ENCODE measurements at places on chromosomes 2 and 18.

GRCh38 chr2:36982467-36982866 lies 16.1 kb upstream of the STRN start:
- DNase-seq, result no peak

- DNase-seq, result no peak
Measured at GRCh38 chr2:56262241-56262640, 78.5 kb downstream of the CCDC85A start.

DNA sequence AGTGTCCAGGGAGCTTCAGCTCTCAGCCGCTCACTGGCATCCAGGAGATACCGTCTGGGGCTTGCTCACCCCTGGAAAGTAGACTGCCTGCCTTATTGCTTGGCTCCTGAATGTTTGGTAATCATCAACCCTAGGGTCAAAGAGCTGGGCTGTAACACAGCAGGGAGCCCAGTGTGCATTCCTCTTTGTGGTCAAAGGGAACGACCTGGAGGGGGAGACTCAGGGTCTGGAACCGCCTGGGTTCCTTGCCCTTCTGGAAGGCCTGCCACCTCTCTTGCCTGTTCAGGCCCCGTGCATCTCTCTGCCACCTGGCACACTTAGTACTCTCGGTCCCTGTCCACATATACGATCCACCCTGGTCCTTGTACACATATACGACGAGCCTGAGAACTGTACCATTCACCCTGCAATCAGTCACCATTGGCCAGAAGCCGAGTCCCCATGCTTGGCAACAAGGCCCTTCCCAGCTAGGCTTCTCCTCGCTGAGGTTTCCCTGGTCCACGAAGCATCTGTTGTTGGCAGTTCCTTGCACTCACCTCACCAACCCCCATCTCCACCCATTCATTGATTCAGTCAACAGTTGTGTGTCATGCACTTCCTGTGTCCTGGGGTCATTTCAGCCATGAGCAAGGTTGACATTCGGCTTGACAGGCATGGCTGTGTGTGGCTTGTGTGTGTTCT lies at the start of gene NAT8:
Gene NAT8, minus strand, starts transcription at position 85 of the 681 bp plus-strand sequence. CDS start 794 bp downstream, outside the sequence.
- no peak for DNase-seq

DNA sequence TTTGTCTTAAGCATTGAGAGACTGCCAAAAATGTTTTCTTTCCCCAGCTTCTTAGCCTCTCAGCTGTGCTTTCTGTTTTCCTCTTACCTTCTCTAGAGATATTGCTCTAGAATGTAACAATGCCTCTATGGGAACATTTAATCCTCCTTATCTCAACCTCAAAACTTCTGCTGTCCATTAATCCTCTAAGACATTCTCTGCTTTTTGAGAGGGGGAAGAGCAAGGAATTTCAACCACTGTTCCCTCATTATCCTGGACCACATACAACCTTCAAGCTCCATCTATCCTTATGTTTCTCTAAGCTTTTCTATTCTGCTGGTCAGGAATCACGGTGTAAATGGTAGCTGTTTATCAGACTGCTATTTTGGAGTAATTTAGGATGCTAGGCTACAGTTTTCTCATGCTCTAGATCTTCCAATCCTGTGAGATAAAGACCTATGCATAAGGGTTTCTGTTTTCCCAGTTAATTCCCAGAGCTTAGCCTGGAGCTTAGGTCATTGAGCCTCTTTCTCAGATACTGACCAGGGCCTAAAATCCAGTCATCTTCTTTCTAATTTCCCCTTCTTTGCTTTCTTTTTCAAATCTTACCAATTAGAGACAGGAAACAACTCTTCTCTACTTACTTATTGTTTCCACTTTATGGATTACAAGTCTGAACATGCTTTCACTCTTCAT lies 282.0 kb downstream of the CALCRL start:
- DNase-seq, result no peak

DNA sequence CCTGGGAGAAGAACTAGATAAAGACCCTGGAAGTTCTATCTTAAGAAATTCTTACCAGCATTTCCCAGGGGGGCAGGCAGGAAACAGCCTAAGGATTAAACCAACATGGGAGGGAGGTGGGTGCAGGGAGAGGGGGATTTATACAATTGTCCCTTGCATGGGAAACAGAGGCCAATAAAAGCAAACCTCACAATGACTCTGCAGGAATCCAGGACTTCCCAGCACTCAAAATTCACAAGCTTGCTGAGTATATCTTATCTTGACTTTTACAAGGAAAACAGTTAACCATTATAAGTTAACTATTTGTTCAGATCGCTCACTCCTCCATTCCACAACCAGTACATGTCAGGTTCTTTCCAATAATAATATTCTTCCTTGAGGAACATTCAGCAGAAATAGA lies 241.3 kb downstream of the MREG start:
- DNase-seq, result no peak

GRCh38 chr2:233807215-233807865 lies 29.2 kb downstream of the MROH2A start:
- no peak for DNase-seq

DNA sequence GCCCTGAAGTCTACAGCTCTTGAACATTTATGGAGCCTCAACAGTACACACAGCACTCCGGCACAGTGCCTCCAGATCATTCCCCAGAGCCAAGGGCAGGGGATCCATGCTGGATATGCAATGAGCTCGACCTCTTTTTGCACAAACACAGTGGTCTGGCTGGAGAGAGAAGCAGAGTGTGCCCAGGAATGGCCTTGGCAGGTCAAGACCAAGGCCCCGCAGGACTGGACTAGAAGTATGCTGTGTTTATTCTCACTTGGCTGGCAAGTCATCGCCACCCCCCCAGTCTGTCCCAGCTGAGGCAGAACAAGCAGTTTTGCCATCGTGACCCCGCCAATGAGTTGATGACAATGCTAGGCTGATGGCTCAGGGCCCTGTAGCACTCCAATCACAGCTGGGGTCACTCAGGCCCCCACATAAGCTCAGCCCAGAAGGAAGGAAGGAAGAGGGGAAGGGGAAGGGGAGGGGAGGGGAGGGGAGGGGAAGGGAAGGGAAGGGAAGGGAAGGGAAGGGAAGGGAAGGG lies 212.1 kb downstream of the TTC32 start:
- no peak for DNase-seq

- DNase-seq, result no peak
Measured at GRCh38 chr2:220227266-220227920, 600.0 kb downstream of the SLC4A3 start.

DNA sequence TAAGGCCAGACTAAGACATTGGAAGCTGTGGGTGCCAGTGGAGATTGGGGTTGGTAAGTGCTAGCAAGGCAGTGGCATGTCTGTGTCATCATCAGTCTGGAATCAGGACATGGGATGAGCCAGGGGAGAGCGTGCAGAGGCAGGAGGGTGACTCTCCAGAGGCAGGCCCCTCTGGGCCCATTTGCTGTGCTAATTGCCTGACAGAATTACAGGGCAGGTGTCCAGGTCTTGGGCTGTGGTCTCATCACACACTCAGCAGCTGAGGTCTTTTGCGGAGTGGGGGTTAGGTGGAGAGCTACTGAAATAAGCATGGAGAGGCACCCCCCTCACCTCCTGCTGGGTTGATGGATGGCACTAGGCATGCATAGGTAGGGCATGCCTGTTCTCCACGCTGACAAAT lies 57.4 kb downstream of the CELF4 start:
- no peak for DNase-seq

GRCh38 chr2:27211241-27211942 lies 449 bp upstream of the ATRAID start:
- DNase-seq, result no peak

GRCh38 chr2:152251811-152252210 lies 76.2 kb upstream of the STAM2 start:
- DNase-seq, result no peak

DNA sequence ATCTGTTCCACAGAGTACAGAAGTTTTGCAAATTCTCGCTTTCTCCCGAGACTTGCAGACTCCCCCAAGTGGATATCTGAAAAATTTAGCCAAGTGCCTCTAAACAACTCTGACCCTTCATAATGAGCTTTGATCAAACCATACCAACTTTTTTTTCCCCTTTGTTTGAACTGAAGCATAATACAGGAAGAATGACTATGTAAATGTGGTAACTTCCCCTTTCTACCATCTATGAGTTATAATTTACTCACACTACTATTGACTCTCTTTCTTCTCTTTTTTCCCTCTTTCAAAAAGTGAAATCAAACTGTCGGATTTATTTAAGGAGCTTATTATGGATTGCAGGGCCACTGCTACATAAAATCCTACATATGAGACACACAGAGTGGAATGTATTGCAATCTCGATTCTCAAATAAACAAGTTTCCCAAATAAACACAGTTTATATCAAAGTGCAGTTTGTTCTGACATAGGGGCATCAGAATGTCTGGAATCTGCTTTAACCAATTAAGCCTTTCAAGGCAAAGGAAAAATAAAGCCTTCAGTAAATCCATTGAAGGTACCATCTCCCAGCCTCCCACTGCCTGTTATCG lies 1.4 kb upstream of the ZNF804A start:
- DNase-seq, result no peak

DNA sequence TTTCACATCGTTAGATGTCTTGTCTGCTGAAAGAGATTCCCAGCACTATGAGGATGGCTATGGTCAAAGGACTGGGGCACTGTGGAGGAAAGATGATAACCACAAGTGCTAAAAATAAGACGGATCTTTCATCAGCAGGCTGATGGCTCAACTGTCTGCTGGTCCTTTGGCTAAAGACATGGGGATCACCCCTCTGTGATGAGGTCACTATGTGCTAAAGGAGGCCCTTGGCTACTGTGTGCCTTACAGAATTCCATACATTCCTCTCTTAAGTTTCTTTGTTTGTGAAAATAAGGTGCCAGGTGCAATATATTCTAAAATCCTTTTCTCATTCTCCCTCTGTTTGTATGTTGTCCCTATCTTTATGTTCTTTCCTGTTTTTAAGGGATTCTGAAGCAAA lies 39.7 kb upstream of the LYPD6 start:
- no peak for DNase-seq

DNA sequence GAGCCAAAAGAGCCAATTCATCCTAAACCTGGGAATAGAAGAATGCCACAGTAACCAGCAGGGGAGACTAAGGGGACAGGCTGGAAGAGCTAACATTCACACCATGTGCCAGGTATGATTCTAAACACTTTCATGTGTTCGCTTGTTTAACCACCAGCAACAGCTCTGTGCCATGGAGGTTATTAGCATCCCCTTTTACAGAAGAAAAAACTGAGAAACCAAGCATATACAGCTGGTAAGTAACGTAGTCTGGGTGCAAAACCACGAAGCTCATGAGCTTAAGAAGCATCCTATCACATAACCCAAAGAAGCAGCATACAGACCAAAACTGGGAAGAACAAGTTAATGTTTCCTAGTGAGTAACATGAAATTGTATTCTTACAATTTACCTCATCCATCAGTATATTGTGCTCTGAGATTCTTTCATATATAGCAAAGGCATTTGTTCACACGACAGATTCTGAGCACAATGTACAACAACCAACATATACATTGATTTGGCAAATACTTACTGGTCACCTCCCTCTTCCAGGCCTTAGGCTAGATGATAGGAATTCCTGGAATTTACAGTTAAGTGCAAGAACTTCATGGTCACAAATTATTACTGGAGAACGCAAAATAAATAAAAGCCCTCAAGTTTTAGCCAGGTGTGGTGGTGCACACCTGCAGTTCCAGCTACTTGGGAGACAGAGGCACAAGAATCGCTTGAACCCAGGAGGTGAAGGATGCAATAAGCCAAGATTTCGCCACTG lies 36.5 kb upstream of the HNRNPA3 start:
- DNase-seq, result no peak

DNA sequence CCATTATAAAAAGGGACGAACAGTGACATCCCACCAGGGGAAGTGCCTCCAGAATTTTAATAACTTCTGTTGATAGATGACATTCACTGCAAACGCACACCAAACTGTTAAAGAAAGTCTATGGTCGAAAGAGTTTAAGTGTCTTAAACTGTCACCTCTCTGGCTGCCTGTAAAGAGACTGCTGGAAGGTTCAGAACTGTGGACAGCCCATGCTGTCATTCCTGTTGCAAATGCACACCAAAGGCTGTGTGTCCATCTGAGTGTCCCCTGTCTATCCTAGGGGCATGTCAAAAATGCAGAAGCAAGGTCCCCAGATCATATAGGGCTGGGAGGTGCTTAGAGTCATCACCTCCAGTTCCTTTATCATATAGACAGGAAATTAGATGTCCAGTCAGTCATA lies 171.8 kb downstream of the CYRIA start:
- no peak for DNase-seq

DNA sequence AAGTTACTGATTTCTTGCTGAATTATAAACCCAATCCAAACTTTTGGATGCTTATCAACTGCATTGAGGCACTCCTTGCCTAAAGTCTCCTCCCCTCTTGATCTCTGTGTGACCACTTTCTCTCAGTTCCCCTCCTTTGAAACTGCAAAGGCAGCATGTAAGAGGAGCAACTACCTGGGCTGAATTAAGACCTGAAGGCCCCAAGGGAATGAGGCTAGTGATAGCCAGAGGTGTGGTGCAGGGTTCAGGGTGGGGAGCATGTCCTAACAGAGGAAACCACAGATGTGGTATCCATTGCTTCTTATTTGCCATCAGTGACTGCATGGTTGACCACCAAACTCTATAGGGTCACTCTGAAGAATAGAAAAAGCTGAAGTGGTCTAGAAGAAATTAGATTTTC lies 557.9 kb downstream of the TNS1 start:
- no peak for DNase-seq

- no peak for DNase-seq
Measured at GRCh38 chr2:6590442-6590841, 275.3 kb downstream of the CMPK2 start.

GRCh38 chr2:236919209-236919608 lies 166.5 kb upstream of the COPS8 start:
- DNase-seq, result no peak

- DNase-seq, result peak; percentile 73
Measured at GRCh38 chr2:96359310-96359709, 23.7 kb downstream of the NCAPH start.

DNA sequence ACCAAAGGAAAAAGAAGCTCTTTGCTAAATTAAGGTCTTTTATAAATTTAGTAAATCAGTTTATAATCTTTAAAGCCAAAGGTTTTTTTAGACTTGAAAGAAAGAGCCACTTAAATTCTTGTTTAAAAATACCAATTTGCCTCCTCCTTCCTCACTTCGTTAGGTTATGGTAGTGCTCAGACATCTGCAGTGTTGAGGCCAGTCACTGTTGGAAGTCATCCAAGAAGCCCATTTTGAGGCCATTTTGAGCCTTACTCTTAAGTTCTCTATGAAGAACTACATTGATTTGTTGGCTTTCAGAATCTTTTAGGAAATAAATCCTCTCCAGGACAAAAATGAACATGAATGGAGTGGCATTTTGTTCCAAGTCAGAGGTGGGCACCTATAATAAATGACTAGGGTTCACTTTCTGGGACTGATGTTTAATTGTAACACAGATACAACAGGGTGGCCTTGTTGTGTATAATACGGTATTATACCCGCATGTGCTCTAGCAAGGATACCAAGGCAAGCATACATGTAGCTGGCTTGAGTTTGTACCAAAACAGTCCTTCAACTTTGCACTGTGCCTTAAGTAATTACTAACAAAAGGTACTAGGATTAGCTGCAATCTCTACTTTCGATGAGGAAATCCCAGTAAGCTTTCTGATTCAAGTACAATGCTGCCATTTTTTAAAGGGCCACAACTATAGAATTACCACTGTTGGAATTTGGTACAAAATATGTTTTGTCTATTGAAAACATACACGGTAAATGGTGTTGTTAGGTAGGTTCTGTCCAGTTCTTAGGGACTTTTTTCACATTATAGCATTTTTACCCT lies 22.8 kb downstream of the SLC66A3 start:
- peak; percentile 33 for DNase-seq
